ENCODE measurements at places on chromosomes 5 and 9.

- DNase-seq, result no peak
These were observed 487 bp downstream of the SPATA24 start for GRCh38 chr5:139403418-139403786.

DNA sequence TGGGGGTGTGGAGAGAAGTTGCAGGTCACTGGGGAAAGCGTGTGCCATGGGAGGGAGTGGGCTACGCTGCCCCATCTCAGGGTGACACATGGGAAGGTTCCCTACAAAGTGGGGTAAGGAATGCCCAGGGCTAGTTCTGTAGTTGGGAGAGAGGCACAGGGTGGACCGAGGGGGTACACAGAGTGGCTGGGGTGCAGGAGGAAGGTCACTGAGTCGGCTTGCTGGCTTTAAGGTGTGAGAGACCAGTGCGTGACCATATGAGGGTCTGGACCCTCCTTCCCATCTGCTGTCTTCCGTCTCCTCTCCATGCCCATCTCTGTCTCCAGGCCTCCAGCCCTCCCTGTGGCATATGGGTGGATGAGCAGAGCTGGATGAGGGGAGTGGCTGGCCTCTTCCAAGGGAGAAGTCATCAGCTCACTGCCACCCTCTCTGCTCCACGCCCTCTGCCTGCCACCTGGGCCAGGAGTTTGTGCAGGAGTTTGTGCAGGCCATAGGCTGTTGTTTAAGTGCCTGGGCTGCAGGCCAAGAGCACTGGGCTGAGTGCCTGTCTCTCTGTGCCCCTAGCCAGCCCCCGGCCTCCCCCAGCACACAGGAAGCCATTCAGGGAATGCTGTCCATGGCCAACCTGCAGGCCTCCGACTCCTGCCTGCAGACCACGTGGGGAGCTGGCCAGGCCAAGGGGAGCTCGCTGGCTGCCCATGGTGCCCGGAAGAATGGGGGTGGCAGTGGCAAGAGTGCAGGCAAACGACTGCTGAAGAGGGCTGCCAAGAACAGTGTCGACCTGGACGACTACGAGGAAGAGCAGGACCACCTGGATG lies 96.8 kb downstream of the PHF2 start:
- DNase-seq, result no peak

GRCh38 chr9:6921315-6921714 lies 163.5 kb downstream of the KDM4C start:
- DNase-seq, result no peak

GRCh38 chr5:23494558-23494957 lies 12.9 kb upstream of the PRDM9 start:
- DNase-seq, result peak; percentile 28

DNA sequence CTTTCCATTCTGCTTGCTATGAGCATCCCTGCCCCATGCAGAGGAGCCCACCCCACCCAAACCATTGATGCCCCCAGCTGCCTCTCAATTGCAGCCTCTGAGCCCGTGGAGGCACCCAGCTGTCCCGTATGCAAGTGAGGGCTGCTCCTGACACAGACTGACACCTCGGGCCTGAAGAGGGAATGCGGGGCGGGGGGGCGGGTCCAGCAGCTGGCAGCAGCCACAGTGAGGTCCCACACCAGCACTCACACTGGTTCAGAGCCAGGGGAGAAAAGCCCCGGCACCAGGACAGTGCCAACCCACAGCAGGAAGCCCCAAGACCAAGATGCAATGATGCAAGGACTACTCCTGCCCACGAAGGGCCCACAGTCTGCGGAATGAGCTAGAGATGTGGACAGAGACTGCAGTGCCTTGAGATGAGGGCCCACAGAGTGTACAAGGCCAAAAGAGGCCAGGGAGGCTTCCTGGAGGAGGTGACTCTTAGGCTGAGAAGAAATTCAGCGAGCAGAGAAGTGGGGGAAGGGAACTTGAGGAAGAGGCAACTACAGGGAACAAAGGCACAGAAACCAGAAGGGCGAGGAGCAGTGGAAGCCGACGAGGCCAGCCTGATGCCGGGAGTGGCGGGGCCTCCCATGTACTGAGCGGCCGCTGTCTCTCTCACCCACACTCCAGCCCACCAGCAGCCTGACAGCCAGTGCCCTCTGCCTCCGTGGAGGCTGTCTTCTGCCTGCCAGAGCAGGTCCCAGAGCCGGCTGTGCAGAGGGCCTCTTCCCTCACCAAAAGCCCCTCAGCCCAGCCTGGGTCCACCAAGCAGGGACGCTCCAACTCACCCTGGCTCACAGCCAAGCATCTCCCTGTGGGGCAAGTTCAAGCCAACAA lies 9.2 kb downstream of the EEIG1 start:
- no peak for DNase-seq

GRCh38 chr9:84718476-84718875 lies 48.9 kb downstream of the NTRK2 start:
- DNase-seq, result no peak

Measured in HuH-7 (cell line).